GM23248 (cell line): ENCODE measurements at places on chromosomes 16 and 17. TPM values are rescaled to one million over a fixed set of nuclear protein-coding genes. Genes with fewer than 3 reads are reported as not detected.
A peak's percentile ranks its signal among the peaks of the same experiment; 100 is the strongest.

DNA sequence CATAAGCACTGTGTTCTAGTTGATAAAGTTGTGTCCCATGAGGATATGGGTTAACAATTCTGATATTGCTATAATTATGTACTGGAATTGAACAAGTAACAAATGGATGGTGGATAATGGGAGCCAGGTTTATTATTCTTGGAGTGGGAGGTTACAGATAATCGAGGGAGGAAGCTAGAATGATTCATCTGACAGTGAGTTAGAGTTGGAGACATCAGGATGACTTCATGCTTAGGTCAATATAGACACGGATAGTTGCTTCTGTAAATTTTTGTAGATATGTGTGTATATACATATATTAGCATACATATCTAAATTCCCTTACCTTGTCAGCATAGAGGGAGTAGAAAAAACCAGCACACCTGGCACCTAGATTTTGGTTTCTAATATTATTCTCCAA lies 293.4 kb downstream of the SHISA9 start:
- no peak for DNase-seq

DNA sequence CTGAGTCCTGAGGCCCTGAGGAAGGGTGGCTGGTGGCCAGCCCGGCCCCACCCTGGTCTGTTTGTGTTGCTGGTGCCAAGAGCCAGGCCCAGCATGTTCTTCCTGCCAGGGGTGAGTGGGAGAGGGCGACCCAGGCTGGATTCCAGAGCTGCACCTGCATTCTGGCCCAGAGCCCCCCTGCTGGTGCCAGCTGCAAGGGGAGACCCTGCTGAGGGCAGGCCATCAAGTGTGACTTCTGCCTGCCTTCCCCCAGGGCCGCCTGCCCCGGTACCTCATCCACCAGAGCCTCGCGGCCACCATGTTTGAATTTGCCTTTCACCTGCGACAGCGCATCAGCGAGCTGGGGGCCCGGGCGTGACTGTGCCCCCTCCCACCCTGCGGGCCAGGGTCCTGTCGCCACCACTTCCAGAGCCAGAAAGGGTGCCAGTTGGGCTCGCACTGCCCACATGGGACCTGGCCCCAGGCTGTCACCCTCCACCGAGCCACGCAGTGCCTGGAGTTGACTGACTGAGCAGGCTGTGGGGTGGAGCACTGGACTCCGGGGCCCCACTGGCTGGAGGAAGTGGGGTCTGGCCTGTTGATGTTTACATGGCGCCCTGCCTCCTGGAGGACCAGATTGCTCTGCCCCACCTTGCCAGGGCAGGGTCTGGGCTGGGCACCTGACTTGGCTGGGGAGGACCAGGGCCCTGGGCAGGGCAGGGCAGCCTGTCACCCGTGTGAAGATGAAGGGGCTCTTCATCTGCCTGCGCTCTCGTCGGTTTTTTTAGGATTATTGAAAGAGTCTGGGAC lies 2.4 kb upstream of the TCAP start:
- DNase-seq, result no peak

DNA sequence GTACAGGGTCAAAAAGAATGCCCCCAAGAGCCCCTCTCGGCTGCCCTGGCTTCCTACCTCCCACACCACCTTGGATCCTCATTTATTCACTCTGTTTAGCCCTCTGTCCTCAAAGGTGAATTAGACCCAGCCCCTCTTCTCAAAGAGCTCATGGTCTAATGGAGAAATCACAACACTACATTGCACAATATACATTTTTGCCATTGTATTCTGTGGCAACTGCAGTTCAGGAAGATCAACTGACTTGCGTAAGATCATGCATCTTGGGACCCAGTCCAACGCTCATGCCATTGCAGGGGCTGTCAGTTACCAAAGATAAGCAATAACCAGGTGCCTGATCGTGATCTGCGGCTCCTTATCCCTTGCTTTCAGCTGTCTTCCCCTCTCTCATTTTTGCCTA lies 1.4 kb downstream of the KRT38 start:
- DNase-seq, result peak; percentile 23

DNA sequence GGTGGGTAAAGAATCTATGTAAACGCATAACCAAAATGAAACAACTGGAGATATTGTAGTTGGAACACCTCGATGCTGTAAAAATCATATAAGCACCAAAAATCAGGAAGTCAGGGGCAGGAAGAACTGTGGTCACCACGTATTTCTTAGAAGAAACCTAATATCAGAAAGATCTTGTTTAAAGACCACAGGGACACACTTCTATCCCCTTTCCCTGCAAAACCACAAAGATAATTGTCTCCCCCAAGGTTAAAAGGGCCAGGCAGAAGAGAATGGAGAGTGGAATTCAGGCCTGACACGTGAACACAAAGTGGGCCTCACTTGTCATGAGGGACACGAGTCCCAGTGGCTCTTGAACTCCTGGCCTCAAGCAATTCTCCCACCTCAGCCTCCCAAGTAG lies 68.1 kb downstream of the GSG1L start:
- no peak for DNase-seq

GRCh38 chr17:74393346-74393942 lies 26.1 kb downstream of the GPR142 start:
- peak; percentile 45 for DNase-seq

- DNase-seq, result no peak
These were observed 656 bp downstream of the MRPL58 start for GRCh38 chr17:75013092-75013559.

GRCh38 chr16:85172455-85173145 lies 60.3 kb upstream of the CIBAR2 start:
- DNase-seq, result peak; percentile 74

DNA sequence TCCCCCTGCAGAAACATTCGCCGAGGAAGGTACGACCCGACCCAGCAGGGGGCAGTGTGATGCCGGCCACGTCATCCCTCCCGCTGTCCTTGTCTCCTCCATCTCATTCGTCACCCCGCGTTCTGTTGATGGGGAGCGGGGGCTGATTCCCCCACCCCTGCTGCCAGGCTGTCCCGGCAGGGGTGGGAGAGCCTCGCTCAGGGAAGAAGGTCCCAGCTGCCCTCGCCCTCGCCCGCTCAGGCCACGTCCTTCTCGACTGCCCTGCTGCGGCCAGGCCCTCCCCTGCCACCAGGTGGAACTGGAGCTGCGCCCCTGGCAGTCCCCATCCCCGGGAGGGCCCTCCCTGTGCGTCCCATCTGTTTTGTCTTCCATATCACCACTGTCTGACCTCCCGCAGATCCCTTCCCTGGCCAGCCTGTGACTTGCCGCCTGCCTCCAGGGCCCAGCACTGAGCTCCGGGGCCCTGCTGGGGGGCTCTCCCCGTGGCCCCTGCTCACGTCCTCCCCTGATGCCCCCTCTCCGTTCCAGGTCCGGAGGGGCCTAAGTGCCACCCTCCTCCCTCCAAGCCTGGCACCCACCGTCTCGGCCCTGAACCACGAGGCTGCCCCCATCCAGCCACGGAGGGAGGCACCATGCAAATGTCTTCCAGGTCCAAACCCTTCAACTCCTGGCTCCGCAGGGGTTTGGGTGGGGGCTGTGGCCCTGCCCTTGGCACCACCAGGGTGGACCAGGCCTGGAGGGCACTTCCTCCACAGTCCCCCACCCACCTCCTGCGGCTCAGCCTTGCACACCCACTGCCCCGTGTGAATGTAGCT lies 20.6 kb downstream of the ADAM11 start:
- DNase-seq, result peak; percentile 89

DNA sequence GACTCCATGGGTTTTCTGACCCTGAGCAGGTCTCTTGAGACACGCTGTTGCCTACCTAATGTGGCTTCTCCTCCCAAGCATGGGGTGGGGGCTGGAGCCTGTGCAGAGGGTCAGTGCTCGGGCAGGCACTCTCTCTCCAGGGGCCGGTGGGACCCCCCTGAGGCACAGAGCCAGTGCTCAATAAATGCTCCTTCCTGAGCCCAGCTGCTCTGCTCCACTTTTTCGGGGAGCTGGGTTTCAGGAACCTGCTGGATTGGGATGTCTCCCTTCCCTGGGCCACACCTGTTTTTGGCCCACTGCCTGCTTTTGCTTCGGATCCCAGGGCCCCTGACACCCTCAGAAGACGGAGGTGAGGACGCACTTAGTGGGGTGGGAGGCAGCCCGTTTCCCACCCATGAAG lies 1.3 kb upstream of the TRIM65 start:
- no peak for DNase-seq

DNA sequence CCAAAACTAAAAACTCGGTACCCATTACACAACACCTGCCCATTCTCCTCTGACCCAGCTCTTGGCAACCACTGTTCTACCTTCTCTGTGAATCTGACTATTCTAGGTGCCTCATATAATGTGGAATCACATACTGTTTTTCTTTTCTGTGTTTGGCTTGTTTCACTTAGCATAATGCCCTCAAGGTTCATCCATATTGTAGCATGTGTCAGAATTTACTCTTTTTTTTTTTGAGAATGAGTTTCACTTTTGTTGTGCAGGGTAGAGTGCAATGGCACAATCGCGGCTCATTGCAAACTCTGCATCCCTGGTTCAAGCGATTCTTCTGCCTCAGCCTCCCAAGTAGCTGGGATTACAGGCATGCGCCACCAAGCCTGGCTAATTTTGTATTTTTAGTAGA lies 59.5 kb upstream of the RBL2 start:
- no peak for DNase-seq

DNA sequence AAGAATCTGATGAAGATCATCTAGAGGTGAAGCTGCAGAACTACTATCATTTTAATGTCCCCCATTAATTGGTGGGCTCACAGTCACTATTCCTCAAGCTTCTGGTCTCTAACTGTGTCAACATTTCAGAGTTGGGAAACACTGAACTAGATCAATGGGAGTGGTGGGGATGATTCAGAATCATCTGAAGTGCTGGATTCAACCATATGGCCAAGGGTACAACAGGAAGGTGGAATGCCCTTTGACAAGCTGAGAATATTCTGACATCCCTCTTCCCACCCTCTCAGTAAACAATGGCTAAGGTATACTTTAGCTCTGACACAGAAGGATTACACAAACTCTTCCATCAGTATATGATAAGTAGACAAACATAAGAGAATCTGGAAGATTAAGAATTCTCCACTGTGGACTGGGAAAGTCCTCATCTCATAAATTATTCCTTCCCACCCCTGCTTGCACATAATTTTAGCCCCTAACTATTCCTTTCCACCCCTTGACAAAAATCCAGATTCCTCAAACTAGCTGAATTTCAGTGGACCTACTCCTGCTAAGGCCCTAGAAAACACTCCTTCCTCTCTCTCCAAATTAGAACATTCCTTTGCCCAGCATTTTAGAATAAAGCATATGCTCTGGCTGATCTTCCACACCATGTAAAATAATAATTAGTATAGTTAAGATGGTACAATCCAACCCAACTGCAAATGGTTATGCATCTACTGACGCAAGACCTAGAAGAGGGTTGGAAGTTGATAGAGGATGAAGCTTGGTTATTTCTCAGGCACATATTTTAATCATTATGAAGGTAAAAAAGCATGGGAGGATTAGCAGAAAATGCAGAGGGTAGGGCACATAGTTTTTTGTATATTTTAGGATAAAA lies 16.3 kb upstream of the RFFL start:
- DNase-seq, result peak; percentile 33

- DNase-seq, result peak; percentile 85
These were observed 5.0 kb upstream of the PPP1R1B start for GRCh38 chr17:39621523-39622379.

DNA sequence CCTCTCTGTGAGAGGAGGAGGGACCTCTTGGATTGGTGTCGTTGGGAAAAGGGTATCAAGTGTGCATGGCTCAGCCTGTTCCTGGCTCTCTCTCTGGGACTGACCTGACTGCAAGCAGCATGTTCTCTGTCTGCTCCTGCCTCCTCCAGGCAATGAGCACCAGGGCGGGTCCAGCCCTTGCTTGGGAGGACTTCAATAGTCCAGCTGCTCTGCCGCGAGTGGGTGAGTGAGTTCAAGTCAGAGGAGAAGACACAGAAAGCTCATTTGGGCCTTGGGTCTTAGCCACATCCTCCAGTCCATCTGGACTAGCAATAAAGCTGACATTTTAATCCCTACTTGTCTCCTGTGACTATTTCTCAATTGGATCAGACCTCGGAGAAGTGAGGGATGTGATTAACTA lies 25.2 kb upstream of the TNS4 start:
- peak; percentile 64 for DNase-seq

DNA sequence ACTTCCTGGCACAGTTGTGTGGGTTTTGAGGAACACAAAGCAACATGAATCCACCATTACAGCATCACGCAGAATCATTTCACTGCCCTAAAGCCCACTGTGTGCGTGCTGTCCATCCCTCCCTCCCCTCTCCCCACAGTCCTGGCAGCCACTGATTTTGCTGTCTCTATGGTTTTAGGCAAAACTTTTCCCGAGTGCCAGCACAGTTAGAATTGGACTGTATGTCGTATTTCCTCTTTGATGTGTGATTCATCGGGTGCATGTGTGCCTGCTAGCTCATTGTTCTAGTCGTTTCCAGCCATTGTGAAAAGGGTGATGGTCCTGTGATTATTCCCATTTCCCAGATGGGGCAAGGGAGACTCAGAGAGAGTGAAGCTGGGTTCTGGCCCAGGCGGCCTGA lies 12.7 kb downstream of the KLHL36 start:
- DNase-seq, result peak; percentile 46

Gene SERPINF2
- total RNA-seq, result not detected in 2 replicates

Gene TTYH2
- 2.4 TPM in 1 of 2 replicates, not detected in the other for total RNA-seq

Gene IRX6
- not detected in 2 replicates for total RNA-seq

Gene B9D1
- 14.9 and 15.5 TPM in 2 replicates for total RNA-seq

Gene ABCC11
- 0.76 TPM in 1 of 2 replicates, not detected in the other for total RNA-seq

Gene SALL1
- total RNA-seq, result 1.8 and 2.6 TPM in 2 replicates

Gene SLFN11
- 49.3 and 59.7 TPM in 2 replicates for total RNA-seq

Gene KRTAP17-1
- total RNA-seq, result not detected in 2 replicates

Gene LPCAT2
- total RNA-seq, result 12.4 and 27.4 TPM in 2 replicates

Gene NPIPA2
- total RNA-seq, result 0.32 and 0.51 TPM in 2 replicates

Gene IL17C
- total RNA-seq, result not detected in 2 replicates
